ENCODE measurements at places on chromosomes 7 and 10. TPM values are rescaled to one million over a fixed set of nuclear protein-coding genes. Genes with fewer than 3 reads are reported as not detected.

DNA sequence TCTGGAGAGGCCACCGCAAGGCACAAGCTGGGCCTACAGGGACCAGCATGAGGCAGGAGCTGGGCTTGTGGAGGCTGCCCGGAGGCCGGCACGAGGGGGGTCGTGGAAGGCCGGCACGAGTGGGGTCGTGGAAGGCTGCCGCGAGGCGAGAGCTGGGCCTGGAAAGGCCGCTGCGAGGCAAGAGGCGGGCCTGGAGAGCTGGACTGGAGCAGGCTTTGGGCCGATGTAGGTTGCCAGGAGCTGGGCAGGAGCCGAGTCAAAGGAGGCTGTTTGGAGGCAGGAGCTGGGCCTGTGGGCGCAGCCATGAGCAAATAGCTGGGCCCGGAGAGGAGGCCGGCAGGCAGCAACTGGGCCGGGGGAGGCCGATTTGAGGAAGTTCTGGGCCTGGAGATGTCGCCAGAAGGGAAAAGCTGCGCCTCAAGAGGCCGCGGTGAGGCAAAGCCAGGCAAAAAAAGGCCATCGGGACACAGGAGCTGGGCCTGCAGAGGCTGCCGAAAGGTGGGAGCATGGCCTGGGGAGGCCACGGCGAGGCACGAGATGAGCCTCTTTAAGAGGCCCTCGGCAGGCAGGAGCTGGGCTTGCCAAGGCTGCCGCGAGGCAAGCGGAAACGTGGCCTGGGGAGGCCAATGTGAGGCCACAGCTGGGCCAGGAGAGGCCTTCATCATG lies 26.5 kb downstream of the MDH2 start:
- DNase-seq: no peak

GRCh38 chr7:99109108-99110051 lies 34.5 kb downstream of the SMURF1 start:
- peak; percentile 44 for DNase-seq

- no peak for DNase-seq
These were observed 369.2 kb upstream of the GALNT17 start for GRCh38 chr7:70762696-70763095.

Gene NCOA4
- polyA plus RNA-seq: 113 TPM

- no peak for DNase-seq
These were observed 120.0 kb downstream of the MALRD1 start for GRCh38 chr10:19168584-19168983.

Gene PSAP
- polyA plus RNA-seq: 1,142 TPM

Gene OR6B1
- polyA plus RNA-seq: not detected

Gene TUBAL3
- not detected for polyA plus RNA-seq

Gene INHBA
- polyA plus RNA-seq: 7.9 TPM

GRCh38 chr10:117617086-117617485 lies 74.5 kb downstream of the EMX2 start:
- no peak for DNase-seq

- DNase-seq: no peak
These were observed 18.7 kb downstream of the DKK1 start for GRCh38 chr10:52332815-52333214.

DNA sequence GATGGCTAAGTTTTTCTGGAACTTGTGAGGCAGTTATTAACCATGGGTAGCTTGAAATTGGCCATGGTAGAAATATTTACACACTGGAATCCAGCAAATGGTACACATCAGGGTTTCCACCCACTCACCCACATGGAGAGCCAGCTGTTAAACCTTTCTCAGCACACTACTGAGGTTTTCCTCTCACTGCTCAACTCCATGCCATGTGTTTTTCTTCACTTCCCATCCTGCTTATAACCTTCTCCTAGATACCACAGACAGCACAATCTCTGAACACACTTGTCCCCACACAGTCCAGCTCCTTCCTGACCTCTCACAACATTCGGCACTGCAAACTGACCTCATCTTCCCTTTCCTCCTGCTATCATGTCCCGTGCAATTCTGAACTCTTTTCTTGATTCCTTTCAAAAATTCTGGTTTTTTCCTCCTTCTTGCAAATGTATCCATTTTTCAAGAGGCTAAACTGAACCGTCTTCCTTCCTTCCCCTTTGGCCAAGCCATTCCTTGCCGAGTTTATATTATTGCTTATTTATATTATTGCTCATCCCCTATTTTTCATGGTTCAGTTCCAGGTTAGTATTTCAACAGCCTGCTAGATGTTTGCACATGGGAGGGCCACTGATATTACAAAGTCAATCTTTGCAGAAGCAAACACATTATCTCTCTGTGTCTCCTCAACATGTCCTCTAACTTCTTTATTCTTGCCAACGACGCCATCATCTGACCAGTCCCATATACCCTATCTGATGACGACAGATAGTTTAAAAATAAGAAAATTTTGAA lies 606.4 kb downstream of the SORCS1 start:
- peak; percentile 40 for DNase-seq

GRCh38 chr10:117470733-117471132 lies 71.8 kb upstream of the EMX2 start:
- DNase-seq: no peak

Gene NODAL
- polyA plus RNA-seq: not detected

Gene MKI67
- 19.5 TPM for polyA plus RNA-seq

Gene RBP4
- 0.90 TPM for polyA plus RNA-seq

DNA sequence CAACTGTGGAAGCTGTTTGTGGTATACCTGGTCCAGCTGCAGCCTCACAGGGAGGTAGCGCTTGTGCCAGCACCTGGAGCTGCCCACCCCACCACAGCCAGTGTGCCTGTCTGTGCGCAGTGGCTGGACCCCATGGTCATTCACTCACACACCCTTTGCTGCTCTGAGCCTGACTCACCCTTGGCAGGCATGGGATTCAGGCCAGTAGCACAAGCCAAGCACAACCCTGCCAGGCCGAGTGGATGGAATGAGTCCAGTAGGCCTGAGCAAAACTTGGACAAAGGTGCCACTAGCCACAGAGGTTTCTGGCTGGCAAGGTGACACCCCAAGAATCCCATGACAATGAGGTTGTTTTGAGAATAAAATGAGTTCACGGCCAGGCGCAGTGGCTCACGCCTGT lies 19.0 kb downstream of the RBM48 start:
- peak; percentile 13 for DNase-seq

Gene UPK3B
- polyA plus RNA-seq: not detected

Gene ZNRF2
- polyA plus RNA-seq: 0.46 TPM

Gene HECW1
- 2.0 TPM for polyA plus RNA-seq

Gene DNAH11
- polyA plus RNA-seq: 1.3 TPM

GRCh38 chr7:1512781-1513656 lies 8.8 kb upstream of the INTS1 start:
- DNase-seq: peak; percentile 93

- no peak for DNase-seq
These were observed 131.5 kb downstream of the SPAG6 start for GRCh38 chr10:22476601-22477321.

DNA sequence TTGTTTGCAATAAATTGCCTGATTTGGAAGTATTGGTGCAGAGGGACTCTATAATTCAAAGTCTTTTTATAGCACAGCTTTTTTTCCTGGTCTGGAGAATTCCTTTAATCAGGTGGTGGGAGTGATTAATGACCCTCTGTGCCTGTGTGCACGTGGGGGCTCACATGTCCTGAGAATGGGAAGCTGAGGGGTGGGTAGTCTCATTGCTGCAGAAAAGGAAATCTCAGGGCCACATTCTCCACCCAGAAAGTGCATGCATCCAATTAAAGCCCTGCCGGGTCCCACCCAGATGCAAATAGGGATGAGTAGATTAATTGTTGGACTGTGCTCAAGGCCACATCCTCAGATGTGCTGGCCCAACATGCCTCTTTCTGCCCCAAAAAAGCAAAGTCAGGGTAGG lies 324.7 kb downstream of the CXCL12 start:
- DNase-seq: no peak

GRCh38 chr10:76977046-76977445 lies 660.6 kb downstream of the KCNMA1 start:
- DNase-seq: no peak

- no peak for DNase-seq
These were observed 534.5 kb upstream of the MKI67 start for GRCh38 chr10:128660726-128661125.

DNA sequence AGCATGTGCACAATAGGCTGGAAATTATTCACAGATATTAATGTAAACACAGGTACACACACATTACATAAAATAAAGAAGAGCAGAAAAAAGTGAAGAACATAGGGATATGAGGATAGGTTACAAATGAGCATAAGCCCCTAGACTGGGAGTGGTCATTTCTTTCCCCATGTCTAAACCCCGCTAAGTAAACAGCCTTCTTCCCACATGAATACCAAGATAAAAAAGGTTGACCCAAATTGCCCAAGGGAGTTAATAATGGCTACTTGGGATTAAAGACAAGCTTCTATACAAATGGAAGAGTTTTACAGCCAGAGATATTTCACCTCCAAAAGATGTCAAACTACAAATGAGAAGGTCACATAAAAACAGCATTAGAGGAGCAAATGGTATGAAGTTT lies 527.1 kb upstream of the CELF2 start:
- DNase-seq: no peak

DNA sequence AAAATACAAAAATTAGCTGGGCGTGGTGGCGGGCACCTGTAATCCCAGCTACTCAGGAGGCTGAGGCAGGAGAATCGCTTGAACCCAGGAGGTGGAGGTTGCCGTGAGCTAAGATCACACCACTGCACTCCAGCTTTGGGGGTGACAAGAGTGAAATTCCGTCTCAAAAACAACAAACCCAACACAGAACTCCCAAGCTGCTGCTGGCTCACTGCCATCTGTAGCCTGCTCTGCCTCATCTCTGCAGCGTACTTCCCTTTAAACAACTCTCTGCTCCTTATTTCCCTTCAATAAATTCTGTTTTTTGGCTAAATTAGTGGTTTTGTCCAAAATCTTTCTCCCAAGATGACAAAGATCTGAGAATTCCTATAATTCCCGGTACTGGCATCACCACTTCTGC lies 189.2 kb upstream of the GALNT17 start:
- no peak for DNase-seq

GRCh38 chr7:29196191-29196590 lies 1.6 kb downstream of the CHN2 start:
- no peak for DNase-seq

Gene C10orf143
- 4.2 TPM for polyA plus RNA-seq

Gene AIFM2
- polyA plus RNA-seq: 10.3 TPM
